Stimulated activated CD4-positive, alpha-beta T cell treated with anti-CD3 and anti-CD28 coated beads, Interleukin-2, amount 100 ng/mL, for 24 hours (primary cell): ENCODE measurements at places on chromosomes 1 and 21.
A peak's percentile ranks its signal among the peaks of the same experiment; 100 is the strongest.

DNA sequence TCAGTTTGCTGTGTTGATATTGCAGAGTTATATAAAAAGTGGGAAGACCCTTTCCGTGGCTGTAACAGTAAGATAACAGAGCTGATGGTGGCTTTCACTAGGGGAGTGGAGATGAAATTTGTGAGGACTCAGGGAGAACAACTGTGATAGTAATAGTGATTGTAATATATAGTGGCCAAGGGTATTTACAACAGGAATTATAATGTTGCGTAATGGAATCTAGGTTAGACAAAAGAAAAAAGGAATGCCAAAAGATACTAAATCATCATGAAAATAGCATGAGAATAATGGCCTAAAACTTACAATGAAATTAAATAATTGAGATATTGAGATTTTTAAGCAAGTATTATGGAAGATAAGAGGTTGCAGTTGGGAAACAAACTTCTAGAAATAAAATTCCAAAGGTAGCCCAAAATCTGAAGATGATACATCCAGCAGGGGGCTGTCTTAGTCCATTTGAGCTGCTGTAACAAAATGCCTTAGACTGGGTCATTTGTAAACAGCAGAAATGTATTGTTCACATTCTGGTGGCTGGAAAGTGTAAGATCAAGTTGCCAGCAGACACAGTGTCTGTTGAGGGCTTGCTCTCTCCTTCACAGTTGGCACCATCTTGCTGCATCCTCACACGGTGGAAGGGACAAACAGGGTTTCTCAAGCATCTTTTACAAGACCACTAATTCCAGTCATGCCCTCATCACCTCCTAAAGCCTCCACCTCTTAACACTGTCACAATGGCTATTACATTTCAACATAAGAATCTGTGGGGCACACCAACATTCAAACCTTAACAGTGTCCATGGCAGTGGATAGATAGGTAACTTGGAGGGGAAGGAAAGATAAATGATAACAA is 711.2 kb downstream of the MRPL39 start:
- DNase-seq: no peak

DNA sequence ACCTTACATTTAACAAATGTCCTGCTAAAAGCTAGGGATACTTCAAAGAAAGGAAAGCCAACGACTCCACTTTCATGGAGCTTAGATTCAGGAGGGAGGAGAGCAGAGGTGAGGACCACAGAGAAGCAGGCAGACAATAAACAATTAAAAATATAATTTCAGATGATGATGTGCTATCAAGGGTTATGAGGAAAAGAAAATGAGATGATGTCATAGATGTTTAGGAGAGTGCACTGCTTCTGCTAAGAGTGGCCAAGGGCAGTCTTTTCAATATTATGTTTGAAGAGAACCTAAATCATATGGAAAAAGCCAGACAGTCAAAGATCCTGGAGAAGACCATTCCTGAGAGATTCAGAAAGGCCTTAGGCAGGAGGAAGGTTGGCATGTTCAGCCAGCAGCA is 66.6 kb upstream of the HOOK1 start:
- DNase-seq: no peak

DNA sequence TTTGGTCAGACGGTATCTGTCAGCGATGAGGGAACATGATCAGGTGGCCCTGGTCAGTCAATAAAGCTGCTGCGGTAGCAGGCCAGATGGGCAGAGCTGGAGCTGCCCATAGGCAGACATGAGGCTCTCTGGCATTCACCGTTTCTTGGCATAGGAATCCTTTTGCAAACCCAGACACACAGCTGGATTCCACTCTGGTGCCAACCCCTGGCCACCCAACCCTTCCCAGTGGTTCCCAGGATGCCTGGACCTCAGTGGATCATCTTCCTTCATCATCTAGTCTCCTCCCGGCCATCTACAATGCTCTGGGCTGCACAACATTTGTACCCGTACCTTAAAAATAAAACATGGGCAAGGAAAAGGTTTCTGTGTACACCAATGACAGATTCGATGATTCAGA is 68.3 kb upstream of the ACTRT2 start:
- no peak for DNase-seq

- DNase-seq: no peak
Measured at GRCh38 chr1:207890136-207890738, 20.7 kb downstream of the CD34 start.

DNA sequence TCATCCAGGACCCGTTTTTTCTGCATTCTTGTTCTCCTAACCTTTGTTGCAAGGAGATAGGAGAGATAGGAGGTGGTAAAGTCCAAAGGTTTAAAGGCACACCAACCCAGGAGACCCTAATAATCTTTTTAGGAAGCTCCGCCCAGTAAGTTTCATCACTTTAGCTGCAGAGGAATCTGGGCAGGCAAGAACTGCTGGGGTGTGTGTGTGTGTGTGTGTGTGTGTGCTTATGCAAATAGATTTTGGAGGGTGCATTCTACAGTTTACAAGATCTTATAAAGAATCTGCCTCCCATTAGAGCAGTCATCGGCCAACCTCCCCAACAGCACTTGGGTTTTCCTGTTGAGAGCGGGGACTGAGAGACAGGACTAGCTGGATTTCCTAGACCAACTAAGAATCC is 3.9 kb upstream of the IL10 start:
- DNase-seq: no peak

DNA sequence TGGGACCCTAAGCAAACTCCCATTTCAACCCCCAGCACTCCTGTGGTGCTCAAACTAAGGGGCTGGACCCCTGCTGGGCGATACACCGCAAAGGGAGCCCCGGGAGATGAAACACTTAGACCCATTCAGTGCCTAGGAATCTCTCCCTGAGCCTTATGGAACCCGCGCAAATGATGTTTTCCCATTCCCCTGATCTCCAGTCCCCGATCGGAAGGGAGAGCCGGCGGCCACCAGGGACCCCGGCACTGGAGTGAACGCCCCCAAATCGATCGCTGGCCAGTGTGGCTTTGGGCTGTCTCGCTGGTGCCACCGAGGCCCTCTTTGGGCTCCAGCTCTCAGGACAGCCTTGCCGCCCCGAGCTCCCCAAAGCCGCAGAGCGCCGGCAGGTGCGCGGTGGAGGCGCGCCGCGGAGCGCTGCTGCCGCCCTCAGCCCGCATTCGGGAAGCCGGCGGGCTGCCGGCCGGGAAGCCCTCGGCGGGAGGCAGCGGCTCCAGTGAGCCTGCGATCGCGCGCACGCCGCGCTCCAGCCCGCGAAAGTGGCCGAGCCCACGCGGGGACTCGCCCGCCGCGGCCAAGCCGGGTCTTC is 1.1 kb downstream of the PLXNA2 start:
- DNase-seq: peak; percentile 30

DNA sequence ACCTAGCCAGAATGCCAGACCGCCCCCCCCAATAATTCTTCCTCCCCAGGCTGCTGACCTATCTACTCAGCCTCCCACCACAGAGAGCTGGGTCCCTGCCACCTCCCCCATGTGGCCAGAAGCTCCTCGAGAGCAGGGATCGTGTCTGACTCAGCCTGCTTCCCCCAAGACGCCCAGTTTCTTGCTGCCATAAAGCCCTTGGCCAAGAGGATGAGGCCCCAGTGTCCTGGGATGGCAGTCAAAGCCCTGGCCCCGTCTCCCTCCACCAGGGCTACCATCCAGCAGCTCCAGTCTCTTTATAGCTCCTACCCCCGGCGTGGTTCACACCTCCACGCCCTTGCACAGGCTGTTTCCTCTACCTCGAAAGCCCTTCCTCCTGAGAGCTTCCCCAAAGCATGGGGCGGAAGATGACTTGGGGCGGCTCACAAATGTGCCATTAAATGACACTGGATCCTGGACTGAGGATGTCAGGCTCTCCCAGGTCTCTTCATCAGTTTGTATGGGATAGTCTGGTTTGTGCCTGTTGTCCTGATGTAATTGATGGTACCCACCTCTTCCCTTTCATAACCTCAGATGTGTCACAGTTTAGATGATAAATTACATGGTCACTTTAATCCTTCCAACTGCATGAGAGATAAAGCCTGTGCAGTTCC is 13.2 kb downstream of the ADGRB2 start:
- no peak for DNase-seq

GRCh38 chr1:59434336-59434735 is 137.4 kb downstream of the FGGY start:
- DNase-seq: no peak

DNA sequence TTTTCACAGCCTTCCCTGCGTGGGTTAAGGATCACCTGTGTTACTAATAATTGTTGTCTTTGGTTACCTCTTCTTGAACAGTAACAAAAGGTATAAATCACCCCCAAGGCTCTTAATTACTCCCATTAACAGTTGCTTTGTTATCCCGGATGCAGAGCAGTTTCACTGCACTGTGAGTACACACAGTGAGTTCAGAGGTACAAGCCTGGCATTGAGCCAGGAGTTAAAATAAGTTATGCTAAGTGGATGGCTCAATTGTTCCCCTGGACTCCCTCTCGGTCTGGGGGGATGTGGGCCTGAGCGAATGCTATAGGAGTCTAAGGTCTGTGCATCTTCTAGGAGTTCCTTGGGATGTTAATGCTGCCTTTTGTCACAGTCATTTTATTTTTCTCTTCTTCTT is 258.3 kb downstream of the ATG4C start:
- no peak for DNase-seq

DNA sequence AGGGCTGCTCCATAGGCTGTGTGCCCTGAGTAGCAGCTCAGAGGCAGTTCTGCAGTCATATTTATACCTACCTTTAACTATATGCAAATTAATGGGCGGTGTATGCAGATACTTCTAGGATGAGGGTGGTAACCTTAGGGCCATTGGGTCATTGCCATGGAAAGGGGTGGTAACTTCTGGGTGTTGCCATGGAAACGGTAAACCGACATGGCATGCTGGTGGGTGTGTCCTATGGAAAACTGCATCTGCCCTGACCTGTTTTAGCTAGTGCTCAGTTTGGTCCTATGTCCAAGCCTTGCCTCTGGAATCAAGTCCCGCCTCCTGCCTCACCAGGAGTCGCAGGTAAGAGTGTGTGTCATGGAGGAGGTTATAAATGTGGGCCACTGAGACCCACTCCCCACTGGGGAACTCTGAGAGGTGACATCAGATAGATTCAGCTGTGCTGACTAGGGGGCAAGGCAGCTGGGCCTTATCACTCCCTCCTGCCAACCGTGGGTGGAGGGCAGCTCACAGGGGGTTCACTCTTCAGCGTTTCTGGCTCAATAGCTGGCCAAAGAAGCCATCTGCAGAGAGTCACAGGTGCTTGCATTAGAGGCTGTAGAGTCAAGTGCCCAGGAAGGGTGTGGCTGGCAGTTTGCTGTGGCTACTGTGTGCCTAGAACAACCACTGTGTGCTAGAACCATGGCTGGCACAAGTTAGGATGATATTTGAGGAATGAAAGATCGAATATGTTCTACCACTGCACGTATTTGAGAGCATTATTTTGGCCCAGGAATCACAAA is 19.0 kb downstream of the BACE2 start:
- DNase-seq: no peak

DNA sequence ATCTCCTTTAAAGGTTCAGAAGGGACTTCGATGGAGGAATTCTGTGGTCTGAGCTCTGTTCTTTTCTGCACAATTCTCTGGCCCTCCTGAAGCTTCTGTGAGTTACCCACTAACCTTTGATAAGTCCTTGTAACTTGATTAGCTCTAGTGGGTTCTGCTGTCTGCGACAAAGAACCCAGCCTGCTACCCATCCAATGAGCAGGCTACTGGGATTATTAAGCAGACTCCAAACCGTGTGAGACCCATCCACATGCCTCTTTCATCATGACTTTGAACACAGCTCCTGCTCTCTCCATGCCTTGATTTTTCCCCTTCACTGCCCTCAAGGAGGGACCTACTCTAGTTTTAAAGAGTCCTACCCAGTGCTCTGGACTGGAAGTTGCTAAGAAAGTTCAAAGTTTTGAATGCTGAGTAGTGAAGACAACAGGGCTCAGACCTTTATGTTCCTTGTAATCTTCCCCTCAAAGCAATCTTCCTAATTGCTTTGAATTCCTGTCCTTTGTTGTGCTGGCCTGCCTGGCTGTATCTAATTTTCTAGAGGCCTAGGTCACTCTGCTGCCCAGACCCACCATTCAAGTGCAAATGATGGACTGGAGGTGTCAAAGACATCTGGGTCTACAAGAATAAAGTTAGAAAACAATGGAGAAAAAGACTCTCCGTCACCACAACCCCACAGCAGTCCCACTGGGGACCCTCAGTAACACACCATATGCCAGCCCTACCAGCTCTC is 146.9 kb downstream of the RHOU start:
- no peak for DNase-seq

GRCh38 chr1:42439940-42440339 is 15.9 kb downstream of the ZMYND12 start:
- no peak for DNase-seq

DNA sequence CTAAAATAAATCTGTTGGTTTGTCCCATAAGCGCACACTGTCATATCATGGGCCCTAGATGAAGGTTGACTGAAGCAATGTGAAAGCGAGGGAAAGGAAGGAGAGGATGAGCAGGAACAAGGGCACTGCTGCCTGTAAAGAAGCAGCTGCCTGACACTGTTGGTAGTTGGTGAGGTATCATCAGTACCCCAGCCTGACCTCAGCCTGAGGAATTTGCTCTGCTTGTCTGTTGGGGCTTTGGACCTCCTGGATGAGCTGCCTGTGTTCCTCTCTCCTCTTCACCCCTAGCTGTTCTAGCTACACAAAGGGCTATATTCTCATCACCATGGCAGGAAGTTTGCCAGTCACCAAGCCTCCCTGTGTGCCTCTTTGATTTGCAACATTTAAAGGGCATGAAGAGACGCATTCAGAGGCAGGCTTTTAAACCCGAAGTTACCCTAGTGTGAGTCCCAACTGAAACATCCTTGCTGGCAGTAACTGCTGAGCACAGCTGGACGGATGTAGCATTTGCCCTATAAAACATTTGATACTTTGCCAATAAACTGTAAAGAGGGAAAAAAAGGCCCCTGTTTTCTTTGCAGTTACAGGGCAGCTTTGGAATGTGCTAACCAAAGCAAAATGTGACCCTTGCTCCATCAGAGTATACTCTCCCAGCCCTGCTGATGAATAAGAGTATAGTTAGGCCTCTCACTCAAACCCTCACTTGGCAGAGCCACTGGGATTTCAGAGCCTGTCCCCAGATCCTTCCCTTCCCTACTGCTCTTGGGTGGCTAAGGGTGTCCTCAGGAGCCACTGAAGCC is 22.2 kb upstream of the SPATA6 start:
- no peak for DNase-seq

DNA sequence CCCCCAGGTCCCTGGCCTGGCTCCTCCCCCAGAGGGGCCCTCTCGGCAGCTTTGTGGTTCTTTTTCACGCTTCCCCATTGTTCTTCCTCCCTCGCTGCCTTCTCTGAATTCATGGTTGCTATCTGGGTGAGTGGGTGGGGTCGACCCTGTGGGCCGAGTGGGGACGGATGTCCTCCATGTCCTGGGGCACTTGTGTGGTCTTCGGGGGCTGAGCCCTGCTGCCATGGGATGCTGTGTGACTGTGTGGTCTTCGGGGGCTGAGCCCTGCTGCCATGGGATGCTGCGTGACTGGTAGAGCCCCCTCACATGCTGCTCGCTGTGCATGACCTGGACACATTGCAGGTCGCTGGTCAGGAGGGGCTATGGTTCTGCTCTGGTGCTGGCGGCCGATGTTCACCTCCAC is 21.6 kb upstream of the DIP2A start:
- no peak for DNase-seq

DNA sequence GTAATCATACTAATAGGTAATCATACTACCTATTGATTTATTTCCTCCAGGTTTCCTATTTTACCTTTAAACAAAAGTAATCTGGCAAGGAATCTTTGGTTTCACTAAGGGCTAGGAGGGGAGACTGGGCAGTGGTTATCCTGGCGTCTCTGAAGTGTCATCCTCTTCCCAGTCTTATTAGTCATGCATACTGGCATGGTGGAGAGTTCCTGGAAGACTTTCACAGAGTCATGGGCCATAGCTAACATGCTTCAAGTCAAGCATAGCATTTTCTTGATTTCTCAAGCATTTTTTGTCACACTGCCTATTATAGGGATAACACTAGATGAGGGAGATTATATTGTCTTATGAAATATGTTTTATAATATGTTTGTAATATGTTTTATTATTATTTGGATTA is 64.0 kb upstream of the ASB17 start:
- DNase-seq: no peak
